ENCODE measurements at places on chromosomes 4 and X.

- DNase-seq = no peak
Observed at GRCh38 chr4:37968747-37969146, 8.5 kb downstream of the PTTG2 start.

DNA sequence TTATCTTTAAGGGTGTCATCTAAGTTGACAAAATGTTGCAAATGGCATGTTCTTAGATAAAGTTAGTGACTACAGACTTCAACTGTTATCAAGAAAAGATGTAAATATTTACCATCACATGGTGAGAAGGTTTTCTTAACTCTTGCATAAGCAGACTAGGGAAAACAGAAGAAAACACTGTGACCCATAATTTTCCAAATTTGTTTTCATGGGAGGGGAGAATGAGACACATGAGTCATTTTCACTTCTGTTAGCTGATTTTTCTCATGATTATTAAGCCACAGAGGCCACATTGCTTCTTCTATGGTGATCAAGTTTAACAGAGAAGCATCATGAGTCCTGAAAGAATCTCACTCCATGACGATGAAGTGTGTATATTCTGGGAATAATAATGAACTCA lies 30.2 kb upstream of the SYTL5 start:
- no peak for DNase-seq

DNA sequence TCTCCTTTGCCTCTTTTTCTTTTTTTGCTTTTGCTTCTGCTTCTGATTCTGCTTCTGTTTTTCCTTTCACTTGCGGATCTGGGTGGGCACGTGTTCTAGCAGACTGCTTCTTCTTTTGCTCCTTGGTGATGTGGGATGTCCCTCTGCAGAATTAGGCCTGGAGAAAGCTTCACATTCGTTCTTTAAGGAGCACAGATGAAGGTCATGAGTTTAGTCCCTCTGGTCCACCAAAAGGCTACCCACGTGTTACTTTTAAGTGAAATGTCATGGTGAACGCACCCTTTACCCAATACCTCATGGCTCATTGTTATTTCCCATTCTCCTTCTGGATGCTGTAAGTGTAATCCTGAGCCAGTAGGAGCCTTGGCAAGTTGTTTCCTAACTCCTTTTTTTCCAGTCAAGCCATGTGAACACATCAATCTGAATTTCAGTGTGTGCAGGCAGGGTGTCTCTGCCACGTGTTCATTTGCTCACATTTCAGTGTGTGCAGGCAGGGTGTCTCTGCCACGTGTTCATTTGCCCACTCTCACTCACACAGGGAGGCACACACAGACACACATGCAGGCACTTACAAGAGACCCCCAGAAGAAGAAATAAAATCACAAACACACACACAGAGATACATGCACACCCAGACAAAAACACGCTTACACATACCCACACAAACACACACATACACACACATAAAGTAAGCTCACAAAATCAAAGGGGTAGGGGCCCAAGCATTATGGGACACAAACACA lies 36.9 kb downstream of the NBDY start:
- DNase-seq = no peak

GRCh38 chrX:45842926-45843315 lies 642.2 kb upstream of the DIPK2B start:
- DNase-seq = no peak

- peak; percentile 32 for DNase-seq
Observed at GRCh38 chr4:41141900-41142299, 72.4 kb downstream of the APBB2 start.

DNA sequence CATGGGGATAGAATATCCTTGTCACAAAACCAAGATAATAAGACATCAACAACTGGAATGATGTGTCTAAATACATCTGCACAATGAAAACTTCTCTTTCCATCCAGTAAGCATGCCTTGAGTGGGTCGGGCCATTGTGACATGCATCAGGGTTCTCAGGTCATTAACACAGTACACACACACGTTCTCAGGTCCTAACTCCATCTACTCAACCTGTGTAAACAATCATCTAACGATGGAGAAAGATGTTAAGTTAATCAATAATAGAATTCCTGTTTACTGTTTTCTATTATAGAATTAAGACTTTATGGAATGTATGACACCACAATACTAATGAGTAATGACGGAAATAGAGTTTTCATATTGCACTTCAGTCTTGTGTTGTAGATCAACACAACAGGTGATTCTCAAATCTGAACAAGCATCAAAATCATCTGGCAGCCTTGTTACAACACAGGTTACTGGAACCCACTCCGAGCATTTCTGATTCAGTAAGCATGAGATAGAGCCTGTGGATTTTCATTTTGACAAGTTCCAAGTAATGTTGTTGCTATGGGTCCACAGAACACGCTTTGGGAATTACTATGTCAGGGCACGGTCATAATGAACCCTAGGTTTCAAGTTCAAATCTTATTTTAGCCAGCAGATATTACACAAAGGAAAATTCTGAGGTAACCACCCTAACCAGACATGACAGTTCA lies 315.8 kb upstream of the TEX13C start:
- DNase-seq = no peak

- no peak for DNase-seq
Observed at GRCh38 chrX:150298841-150299551, 64.1 kb upstream of the MAMLD1 start.

GRCh38 chr4:75429208-75429607 lies 85.0 kb downstream of the RCHY1 start:
- DNase-seq = no peak

GRCh38 chrX:51496501-51497291 lies at the start of gene NUDT11:
Gene NUDT11, minus strand, starts transcription at chrX:51496592. Its CDS starts 148 bp downstream, at chrX:51496444.
- DNase-seq = peak; percentile 91

DNA sequence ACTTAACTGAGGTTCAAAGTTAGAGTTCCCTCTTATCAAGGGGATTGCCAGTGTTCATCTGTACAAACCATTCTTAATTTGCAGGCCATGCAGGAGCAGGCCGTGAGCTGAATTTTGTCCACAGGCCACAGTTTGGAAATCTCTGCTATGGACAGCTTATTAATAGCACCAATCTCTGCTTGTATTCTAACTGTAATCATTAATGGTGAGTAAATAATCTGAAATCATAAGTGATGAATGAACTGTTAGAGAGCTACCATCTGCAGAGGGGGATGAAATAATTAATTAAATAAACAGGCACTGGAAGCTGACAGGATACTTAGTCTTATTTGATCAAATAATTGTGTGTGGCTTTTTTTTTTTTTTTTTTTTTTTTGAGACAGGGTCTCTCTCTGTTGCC lies 48.5 kb upstream of the PDLIM3 start:
- DNase-seq = no peak

- DNase-seq = no peak
Observed at GRCh38 chr4:89001647-89002445, 55.1 kb downstream of the FAM13A start.

DNA sequence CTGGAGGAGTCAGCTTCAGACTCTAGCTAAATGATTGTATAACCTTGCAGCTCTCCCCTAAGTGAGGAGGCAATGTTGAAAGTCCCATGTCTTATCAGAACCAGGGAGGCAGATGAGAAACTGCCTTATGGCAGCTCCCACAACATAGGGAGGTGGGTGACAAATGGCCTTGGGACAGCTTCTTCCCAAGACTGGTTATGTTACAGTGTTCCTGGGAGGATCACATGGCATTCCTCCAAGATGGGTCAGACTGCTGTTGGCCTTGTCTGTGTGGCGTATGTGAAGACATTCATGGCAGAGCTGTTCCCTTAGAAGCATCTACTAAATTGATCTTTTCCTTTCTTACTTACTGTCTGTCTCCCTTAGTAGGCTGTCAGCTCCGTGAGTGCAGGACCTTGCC lies 42.0 kb downstream of the HPRT1 start:
- DNase-seq = no peak

GRCh38 chrX:47613082-47613481 lies 6.6 kb downstream of the SYN1 start:
- peak; percentile 20 for DNase-seq

DNA sequence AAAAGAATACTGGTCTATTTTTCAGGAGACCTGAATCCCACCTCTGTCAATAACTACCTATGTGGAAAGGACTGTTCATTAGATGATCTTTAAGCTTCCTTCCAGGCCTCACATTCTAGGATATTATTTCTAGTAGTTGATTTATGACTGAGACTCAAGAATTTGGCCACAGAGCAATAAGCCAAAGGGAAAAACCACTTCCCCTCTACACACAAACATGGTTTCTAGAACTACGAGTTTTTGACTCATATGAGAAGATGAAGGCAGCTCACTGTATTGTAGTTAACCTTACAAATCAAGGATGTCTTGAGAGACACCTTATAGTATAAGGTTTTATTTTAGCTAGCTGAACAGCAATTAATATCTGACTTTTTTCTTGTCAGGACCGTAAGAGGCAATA lies 36.9 kb upstream of the GDPD2 start:
- DNase-seq = no peak

GRCh38 chr4:183860731-183861130 lies 44.4 kb upstream of the STOX2 start:
- DNase-seq = no peak

DNA sequence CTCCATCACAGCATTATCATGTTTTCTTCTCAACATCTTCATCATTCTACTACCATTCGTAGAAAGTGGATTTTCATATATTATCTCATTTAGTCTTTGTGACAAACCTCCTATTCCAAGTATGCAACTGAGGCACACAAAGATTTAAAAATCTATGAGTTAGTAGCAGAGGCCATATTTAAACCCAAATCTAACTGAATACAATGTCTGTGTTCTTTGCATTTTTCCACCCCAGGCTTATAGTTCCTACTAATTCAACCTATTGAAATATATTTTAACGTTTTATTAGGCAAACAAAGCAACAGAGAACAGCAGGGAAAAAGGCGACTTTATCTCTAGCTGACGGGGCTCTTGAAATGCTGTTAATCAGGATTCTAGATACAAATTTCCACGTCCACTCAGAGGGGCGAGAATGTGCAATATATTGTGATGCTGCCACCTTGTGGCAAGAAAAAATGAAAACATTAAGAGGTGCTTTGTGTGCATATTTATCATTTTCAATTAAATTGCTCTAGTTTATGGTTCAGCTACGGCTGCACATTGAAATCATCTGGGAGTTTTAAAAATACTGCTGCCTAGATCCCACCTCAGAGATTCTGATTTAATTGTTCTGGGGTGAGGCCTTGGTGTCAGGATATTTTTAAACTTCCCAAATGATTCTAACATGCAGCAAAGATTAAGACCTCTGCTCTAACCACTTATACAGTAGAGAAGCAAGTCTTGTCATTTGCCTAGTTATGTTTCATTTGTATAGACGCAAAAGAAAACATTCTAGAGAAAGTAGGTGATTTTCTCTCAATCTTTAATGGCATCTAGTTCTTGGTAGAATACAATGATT lies 315.9 kb downstream of the MAPK10 start:
- DNase-seq = peak; percentile 23

DNA sequence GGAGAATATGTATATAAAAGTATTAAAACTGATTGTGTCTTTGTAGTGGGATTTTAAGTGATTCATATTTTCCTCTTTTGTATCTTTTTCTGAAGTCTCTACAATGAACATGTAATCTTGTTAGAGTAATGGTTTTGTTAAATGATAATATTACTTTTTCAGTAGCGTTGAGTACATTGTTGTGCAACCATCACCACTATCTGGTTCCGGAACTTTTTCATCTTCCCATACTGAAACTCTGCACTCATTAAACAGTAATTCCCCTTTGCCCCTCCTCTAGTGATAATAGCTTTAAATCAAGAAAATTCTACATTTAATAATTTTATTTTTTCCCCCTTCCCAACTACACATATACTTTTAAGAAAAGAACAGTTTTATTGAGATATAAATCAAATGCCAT lies 23.3 kb downstream of the SHROOM3 start:
- no peak for DNase-seq

- DNase-seq = no peak
Observed at GRCh38 chr4:10877076-10877475, 192.5 kb upstream of the CLNK start.

- no peak for DNase-seq
Observed at GRCh38 chrX:28120072-28120471, 138.8 kb upstream of the DCAF8L1 start.

DNA sequence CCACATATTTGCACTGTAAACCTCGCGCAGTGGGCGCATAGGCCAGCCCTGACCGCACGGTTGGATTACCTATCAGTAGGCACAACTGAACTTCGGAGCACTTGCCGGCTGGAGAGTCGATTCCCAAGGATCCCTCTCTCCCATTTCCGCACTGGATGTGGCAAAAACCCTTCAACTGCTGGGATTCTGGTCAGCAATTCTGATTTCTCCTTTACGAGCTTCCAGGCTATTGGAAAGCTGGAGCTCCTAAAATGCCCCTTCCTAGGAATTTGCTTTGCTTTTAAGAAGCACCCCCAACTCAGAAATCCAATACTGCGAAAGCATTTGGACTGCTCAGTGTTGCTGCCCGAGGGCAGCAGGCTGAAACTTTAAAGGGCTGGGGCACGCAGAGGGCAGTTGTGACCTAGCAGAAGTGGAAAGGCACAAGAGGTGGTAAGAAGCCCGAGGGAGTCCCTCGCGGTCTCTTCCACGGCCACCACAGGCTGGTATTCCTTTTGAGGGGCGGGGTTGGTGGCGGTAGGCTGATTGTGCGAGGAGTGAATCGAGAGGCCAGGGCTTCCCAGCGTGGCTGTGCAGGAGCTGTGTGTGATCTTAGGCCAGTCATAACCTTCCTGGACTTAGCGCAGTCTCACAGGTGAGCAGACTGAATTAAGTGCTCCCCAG lies 1.6 kb downstream of the ZAR1 start:
- no peak for DNase-seq

DNA sequence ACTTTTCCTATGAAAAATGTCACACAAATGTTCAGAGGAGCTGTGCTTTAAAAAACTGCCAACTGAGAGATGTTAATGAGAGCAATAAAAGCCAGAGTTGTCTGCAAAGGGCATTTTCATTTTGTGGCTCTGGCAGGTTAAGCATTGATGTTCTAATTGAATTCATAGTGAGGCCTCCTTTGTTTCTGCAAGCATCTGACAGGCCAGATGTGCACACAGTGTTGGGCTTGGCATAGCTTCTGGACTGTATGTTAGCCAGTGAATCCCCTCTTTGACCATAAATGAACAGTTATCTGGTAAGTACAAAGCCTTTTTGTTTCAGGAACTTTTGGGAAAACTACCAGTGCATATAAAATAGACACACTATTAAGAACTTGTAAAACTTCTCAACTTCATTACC lies 81.9 kb downstream of the JADE3 start:
- no peak for DNase-seq

DNA sequence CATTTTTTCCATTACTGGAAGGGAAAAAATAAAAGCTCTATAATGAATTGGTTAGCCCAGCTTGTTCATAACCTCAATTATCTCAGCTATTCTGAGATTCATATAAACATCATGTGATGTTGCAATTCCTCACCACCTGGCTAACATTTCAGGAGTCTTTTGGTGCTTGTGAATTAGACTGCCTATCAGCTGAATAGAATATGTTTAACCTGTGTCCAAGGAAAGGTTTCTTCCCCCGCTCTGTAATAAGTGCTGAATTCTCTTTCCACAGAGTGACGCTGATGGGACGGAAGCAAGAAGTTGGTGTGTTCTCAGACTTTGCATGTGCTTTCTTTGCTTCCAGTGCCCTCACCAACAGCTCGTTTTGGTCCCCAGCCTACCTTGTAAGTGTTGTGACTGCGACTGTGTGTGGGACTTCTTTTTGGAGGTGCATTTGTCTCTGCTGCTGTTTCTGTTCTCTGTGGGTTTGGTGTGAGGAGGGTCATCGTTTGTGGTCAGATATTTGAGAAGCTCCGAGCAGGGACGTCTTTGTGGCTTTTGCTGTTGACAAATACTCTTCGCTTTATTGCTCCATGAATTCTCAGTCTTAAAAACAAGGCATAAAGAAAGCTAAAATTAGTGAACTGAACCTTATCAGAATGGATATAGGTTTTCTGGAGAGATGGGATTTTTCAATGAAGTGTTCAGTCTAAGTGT lies 61.7 kb downstream of the PPARGC1A start:
- DNase-seq = no peak

Measured in Daoy (cell line).